Stimulated activated CD8-positive, alpha-beta memory T cell treated with anti-CD3 and anti-CD28 coated beads, Interleukin-12 subunit alpha, Interleukin-12 subunit beta, amount 100 ng/mL, for 1 hour (primary cell): ENCODE measurements at places on chromosomes 1 and 21.

GRCh38 chr1:239155466-239156091 lies 230.8 kb upstream of the CHRM3 start:
- DNase-seq, result no peak

- no peak for DNase-seq
Measured at GRCh38 chr1:201404722-201405483, 5.8 kb upstream of the LAD1 start.

GRCh38 chr1:77925956-77926355 lies 37.5 kb downstream of the NEXN start:
- no peak for DNase-seq

DNA sequence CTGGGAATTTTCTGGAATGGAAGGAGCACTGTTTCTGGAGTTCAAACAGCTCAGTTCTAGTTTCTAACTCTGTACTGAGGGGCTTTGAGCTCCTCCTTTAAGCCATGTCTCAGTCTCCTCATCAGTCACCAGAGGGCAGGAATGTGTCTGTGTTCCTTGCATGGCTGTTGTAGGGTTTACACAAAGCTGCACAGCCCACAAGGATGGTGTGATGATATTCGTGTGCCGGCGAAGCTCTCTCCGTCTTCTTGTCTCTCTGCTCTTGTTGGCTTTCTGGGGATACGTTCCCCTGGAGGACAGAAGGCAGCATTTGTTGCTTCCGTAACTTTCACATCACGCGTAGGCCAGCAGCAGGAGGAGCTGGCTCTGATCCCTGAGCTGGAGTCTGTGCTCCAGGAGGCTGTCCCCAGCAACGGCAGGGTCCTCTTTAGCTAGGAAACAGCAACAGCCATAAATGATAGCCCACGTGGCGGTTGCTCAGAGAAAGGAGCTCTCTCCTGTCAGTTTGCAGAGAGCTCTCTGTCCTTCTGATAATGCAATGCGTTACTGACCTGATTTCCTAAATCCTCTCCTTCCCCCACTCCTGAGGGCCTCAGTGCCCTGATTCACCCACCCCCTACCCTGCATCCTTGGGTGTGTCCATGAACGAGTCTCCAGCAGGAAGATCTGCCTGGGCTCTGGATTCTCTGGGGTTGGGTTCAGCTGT lies 189.2 kb upstream of the VAMP3 start:
- no peak for DNase-seq

DNA sequence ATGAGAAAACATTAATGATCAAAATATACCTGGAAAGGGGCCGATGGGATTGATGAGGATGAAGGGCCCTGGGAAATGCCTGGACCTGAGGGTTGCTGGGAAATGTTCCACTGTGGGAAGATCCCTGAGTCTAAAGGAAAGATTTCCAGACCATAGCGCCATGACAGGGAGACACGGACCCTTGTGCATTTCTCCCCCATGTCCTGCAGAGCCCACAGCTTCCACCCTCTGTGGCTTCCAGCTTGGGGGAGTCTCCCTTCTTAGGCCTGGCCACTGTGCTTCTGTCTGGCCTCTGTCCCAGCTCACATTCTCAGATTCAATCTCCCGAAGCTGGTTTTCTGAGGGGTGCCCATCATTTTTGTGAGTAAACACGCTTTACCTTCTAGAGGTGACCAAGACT lies 1.0 kb upstream of the PRAMEF12 start:
- no peak for DNase-seq

GRCh38 chr1:154014154-154014907 lies 23.8 kb downstream of the RPS27 start:
- DNase-seq, result no peak

DNA sequence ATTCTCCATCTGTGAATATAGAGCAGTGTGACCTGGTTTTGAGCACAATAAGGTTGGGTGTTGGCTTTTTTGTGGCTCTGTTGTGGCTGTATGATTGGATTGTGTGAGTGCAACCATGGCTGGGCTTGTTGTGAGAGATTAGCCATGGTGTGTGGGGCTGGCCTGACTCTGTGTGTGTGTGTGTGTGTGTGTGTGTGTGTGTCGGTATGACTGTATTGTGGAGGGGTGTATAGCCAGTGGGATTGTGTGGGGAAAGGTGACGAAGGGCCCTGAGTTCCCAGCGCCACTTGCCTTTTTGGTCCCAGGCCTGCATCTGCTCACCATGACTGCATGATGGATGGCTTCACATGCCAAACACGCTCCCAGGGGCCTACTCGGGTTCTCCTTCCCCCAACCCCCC lies 5.9 kb upstream of the SLC6A9 start:
- no peak for DNase-seq

GRCh38 chr21:14482165-14482564 lies 64.0 kb downstream of the SAMSN1 start:
- no peak for DNase-seq

- DNase-seq, result no peak
Measured at GRCh38 chr1:30684881-30685795, 38.2 kb downstream of the MATN1 start.

DNA sequence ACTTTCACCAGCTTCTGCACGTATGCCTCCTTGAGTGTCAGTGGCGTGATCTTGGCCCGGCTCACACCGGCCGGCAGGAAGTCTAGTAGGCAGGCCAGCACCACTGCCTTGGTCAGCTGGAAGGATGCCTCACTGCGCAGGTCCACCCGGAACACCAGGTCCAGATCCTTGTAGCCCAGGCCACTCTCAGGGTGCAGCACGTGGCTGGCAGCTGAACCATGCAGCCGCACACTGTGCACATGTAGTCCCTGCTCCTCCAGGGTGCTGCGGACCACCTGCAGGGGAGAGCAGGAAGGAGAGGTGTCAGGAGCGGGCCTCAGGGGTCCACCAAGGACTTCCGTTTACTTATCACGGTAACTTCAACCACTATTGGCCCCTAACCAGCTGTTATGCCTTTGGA lies 6.0 kb downstream of the TENT5B start:
- no peak for DNase-seq

GRCh38 chr1:63063367-63063766 lies 259.0 kb upstream of the FOXD3 start:
- no peak for DNase-seq

DNA sequence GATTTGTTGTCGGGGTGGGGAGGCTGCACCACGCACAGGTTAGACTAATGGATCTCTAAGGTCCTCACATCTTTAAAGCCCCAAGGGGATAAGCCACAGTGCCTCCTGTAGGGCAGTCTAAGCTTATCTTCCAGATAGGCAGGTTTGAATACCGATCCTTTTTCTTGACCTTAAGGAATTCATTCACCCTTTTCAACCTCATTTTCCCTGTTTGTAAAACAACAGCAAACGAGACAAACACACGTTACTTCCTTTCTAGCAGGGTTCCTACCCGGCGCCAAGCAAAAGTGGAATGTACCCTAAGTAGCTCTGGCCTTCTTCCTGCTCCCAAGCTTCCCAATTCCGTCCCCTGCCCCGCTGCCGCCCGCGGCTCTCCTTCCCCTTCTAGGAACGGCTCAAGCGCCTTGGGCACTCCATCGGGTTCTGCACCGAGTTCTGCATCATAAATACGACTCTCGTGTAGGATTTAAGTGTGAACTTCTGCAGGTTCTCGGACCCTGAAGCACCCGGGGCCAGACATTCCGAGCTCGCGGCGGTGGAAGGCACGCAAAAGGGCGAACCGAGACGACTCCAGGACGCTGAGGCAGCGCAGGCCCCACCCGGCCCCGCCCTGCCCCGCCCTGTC lies 548 bp upstream of the CDC20 start:
- no peak for DNase-seq
